ENCODE measurements at places on chromosomes 16 and 17.

GRCh38 chr16:86885139-86885538, 306.8 kb downstream of the FOXL1 start:
- DNase-seq, result no peak

- DNase-seq, result no peak
Measured at GRCh38 chr16:30738984-30739951, 9.0 kb upstream of the PHKG2 start.

DNA sequence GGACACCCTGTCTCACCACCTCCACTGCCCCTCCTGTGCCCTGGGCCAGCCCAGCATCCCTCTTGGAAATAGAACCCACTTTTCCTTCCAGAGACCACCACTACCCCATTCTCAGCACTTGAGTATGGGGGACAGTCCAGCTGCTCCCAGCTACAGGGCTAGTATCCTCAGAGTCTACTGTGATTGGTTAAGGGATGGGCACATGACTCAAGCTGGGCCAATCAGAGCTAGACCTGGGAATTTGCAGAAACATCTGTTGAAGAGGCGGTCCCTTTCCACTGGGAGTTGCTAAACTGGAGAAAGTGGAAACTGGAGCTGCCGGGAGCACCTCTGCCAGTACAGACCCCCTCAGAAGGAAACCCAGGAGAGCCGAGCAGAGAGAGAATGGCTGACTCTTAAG, 156.6 kb downstream of the GSG1L start:
- DNase-seq, result no peak

GRCh38 chr17:33126086-33126485, 134.4 kb downstream of the SPACA3 start:
- DNase-seq, result no peak

DNA sequence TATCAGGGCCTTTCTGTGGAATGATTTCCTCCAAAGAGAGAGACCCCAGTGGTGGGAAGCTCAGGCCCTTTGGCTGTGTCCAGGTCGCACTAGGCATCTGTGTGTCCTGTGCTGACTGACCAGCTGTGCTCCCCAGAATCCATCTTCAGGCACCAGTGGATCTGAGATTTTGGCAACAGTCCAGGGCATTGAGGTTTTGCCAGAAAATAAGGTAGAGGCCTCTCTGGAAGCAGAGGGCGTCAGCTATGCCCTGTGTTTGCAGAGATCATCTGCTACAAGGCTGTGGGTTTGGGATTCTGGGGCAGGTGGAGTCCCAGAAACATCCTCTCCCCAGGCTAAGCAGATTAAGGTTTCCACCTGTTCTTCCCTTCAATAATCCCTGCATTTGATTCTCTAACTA, 57.5 kb upstream of the TOB1 start:
- no peak for DNase-seq

GRCh38 chr16:84883301-84883700, 63.5 kb downstream of the CRISPLD2 start:
- DNase-seq, result no peak

DNA sequence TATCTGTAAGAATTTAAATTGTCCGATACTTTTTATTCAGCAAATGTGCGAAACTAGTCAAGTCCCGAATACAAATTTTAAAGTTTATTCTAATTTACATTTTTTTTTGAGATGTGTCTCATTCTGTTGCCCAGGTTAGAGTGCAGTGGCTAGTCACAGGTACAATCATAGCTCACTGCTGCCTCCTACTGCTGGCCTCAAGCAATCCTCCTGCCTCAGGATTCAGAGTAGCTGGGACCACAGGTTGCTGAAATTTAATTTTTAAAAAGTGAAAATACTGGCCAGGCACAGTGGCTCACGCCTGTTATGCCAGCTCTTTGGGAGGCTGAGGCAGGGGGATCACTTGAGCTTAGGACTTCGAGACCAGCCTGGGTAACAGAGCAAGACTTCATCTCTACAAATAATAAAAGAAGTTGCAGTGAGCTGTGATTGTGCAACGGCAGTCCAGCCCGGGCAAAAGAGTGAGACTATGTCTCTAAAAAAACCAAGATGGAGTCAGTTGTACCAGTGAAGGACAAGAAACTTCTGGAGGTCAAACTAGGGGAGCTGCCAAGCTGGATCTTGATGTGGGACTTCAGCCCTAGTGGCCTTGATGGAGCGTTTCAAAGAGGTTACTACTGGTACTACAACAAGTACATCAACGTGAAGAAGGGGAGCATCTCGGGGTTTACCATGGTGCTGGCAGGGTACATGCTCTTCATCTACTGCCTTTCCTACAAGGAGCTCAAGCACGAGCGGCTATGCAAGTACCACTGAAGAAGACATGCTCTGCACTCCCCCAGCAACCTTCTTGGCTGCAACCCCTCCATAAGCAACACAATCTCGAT, 5.6 kb downstream of the POLG2 start:
- peak; percentile 42 for DNase-seq

DNA sequence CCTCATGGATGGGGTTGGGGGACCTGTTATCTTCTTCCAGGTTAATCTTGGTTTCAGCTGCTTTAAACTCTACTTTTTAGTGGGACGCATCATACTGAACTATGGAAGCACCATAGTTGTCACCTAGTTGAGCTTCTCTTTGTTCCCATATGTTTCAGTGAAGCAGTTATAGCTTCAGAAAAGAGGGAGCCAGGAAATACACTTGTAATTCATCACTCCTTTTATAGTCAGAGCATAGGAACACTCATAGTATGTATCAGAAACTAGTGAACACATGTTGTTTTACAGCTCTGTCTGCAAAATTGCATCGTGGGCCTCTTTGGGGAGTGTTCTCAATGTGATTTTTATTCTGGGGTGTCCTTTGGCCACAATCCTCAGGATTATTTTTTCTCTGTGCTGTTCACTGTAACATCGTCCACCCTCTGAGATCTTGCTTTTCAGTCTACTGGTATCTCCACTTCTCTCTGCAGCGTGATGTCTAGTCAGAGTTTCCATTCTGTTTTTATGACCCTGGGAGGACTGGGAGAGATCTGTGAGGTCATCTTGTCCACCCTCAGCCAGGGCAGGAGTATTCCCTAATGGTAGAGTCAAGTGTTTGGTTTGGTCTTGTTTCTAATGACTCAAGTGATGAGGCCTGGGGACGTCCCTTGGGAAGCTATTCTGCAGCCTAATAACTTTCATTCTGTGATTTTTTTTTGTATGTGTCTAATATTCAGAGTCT, 585.4 kb downstream of the WWOX start:
- DNase-seq, result no peak

GRCh38 chr16:81449899-81450608, 5.4 kb downstream of the CMIP start:
- DNase-seq, result no peak

GRCh38 chr16:29117631-29118030, 132.8 kb downstream of the LAT start:
- no peak for DNase-seq

GRCh38 chr17:50207315-50207714, 5.9 kb upstream of the COL1A1 start:
- DNase-seq, result no peak

- no peak for DNase-seq
Measured at GRCh38 chr17:36703860-36704266, 102.5 kb downstream of the MRM1 start.

DNA sequence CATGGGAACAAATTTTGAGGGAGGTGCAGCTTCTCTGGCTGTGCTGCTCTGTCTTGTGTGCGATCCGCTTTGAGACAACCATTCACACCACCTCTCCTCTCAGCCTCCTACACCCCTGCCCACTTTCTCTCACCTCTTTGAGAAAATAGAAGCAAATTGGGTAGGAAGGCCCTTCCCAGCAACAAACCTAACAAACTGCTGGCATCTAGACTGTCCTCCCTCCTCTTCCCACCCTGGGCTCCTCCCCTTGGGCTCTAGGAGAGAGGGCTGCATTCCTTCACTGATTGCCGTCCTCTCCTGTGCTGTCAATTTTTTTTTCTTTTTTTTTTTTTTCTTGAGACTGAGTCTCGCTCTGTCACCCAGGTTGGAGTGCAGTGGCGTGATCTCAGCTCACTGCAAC, 13.5 kb downstream of the CDIPT start:
- no peak for DNase-seq

- no peak for DNase-seq
Measured at GRCh38 chr16:24257958-24258357, 1.8 kb downstream of the CACNG3 start.

- DNase-seq, result peak; percentile 38
Measured at GRCh38 chr16:84175350-84176081, 11.3 kb downstream of the TAF1C start.

DNA sequence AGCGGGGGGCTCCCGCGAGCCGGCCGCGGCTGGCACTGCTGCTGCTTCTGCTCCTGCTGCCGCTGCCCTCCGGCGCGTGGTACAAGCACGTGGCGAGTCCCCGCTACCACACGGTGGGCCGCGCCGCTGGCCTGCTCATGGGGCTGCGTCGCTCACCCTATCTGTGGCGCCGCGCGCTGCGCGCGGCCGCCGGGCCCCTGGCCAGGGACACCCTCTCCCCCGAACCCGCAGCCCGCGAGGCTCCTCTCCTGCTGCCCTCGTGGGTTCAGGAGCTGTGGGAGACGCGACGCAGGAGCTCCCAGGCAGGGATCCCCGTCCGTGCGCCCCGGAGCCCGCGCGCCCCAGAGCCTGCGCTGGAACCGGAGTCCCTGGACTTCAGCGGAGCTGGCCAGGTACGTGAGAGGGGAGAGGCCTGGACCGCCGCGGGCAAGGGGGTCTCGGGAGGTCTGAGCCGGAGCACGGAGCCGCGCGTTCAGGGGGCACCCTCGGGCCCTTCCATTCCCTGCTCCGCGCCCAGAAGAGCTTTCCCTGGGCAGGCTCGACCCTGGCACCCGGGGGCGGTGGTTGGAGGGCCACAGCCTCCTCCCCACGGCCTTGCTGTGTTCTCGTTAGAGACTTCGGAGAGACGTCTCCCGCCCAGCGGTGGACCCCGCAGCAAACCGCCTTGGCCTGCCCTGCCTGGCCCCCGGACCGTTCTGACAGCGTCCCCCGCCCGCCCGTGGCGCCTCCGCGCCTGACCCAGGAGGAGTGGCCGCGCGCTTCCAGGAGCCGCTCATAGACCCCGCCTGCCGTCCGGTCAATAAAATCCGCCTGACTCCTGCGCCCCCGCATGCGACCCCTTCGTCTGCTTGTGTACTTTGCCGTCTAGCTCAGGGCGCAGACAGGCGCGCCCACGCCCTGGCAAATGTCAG, 591 bp downstream of the NPW start:
- no peak for DNase-seq

DNA sequence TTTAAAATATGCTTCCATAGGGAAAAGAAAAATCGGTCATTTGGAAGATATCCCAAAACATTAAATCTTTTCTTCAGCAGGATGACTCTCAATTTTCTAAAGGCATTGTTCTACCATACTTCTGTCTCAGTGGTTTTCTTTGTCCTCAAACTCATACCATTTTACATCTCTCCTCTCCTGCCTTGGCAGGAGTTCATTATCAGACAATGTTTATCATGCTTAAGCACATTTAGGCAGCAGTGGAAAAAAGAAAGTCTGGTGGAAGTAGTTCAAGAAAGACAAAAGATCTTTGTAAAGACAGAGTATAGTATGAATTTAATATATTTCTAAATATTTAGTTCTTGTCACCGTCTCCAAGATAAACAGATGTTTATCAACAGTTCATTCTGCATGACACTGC, 68.2 kb downstream of the CDK12 start:
- no peak for DNase-seq

DNA sequence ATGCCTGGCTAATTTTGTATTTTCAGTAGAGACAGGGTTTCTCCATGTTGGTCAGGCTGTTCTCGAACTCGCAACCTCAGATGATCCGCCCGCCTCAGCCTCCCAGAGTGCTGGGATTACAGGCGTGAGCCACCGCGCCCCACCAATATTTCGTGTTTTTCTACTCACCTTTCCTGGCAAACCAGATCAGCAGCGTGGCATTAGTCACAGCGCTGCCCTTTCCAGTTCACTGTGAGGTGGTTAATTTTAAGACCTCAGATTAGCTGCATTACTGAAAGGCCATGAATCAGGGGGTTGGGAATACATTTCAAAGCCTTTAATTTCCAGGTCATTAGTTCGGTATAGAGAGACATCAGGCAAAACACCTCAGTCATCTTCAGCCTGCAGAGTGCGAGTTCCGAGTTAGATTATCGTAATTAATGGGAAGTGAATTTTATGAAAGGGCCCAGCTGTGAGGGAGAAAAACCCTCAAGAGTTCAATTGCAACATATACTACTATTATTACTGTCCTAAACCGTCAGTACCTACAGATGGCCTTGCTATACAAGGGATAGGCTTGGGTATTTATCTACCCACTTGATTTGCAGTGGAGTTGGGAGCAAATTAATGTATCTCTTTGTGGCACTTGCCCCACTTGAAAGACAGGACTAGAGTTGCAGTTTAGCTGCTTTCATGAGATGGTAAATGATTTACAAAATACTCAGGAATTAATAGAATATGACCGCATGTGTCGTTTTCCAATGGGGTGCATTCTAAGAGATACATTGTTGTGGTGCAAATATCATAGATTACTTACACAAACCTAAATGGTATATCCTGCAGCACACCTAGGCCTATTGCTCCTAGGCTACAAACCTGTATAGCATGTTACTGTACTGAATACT, 2.1 kb upstream of the USP32 start:
- no peak for DNase-seq

GRCh38 chr17:74957935-74958740, 14.4 kb downstream of the HID1 start:
- peak; percentile 75 for DNase-seq

DNA sequence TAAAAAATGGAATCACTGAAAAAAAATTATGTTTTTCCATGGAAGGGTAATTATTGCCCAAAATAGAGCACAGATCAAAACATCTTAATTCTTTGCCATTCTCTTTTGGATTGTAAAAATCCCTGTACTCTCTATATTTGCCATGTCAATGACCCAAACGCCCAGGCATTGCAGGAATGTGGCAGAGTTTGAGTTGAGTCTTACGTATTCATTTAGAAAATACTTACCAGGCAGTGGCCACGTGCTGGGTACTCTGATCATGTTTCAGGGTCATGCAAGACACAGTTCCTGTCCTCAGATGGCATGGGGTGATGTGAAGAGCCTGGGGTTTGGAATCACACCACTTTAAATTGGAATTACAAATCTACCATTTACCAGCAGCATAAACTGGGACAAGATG, 267.7 kb downstream of the ABCC12 start:
- no peak for DNase-seq

DNA sequence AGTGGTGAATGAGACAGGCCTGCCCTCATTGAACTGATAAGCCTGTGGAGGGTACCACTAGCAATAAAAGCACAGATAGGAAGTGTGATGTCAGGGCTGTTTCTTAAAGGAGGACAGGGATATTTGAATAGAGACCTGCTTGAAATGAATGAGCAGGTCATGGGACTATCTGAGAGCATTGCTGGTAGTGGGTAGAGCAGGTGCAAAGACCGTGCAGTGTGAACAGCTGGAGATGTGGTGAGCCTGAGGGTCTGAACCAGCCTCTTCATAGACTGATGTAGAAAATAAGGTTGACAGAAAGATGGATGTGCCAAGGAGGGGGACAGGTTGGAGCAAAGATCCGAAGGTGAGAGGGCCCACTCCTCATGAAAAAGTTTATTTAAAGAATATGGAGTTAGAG, 2.4 kb downstream of the NUP93 start:
- DNase-seq, result no peak

- no peak for DNase-seq
Measured at GRCh38 chr17:38572669-38573365, 32.9 kb downstream of the SRCIN1 start.

Measured in activated CD4-positive, alpha-beta T cell treated with anti-CD3 and anti-CD28 coated beads, Interleukin-2, amount 50 U/mL, for 4 hours (primary cell).